AG10803 (cell line): ENCODE measurements at places on chromosomes 1 and 21.

GRCh38 chr1:36238433-36238832, 14.2 kb downstream of the THRAP3 start:
- peak; percentile 27 for DNase-seq

DNA sequence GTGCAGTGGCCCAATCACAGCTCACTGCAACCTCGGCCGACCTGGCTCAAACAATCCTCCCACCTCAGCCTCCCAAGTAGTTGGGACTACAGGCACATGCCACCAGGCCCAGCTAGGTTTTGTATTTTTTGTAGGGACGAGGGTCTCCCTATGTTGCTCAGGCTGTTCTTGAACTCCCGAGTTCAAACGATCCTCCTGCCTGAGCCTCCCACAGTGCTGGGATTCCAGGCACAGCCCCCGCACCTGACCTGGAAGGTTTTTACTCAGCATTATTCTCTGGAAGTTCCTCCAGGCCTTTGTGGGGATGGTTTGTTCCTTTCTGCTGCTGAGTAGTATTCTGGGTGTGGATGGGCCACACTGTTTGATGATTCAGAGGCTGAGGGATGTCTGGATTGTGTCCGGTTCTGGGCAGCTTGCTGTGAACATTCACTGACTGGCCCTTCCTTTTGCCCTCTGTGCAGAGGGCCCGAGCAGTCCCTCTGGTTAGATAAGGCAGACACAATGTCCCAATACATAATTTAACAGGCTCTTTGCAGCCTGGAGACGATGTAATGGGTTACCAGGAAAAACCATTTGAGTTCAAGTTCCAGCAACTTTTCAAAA, 6.0 kb upstream of the TRAPPC10 start:
- DNase-seq, result peak; percentile 93

GRCh38 chr1:198598796-198599321, 40.0 kb upstream of the PTPRC start:
- no peak for DNase-seq

DNA sequence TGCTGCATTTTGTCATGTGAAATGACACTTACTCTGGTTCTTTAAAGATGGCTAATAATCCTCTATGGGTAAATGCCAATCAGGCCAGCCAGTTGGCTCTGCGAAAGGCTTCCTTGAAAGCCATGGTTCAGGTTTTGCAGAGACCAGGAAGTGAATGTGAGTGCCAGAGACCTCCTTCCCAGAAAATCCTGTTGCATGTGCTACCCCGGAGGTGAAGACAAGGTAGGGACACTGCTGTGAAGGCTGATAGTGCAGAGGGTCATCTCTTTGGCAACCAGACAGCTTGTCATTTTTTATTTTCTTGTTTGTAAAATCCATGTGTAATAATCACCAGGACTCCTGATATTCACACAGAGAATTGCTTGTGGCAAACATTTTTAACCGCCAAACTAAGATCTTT, 18.7 kb downstream of the LRRC8D start:
- DNase-seq, result no peak

DNA sequence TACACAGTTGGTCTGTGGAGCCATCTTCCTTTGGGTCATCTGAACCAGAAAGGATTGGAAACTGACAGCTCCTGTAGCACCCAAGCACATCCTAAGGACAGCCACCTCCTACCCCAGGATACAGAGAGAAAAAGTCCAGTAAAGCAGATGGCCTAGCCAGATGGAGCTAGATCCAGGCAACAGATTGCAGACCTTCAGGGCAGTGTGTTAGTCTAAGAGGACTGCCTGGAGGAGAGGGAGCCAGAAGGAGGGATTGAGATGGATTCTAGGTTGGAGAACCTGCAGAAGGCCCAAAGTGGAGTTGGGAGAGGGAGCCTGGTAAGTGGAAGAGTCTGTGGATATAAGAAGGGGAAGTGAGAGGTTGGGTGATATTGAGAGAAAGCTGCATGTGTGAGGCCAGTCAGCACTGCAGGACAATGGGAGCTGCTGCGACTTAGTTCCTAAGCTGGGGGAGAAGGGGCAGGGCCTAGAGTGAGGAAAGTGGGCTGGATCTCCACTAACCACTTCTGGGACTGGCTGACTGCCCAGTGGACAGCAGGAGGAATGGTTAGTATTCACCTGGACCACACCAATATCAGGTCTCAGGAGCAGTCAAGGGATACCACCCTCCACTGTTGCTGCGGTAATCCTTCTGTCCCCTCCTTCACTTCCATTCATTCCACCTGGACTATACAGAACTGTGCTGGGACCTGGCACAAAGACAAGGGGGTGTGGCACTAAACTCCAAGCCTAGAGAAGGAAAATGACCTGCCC, 13.4 kb downstream of the BCAN start:
- DNase-seq, result no peak

DNA sequence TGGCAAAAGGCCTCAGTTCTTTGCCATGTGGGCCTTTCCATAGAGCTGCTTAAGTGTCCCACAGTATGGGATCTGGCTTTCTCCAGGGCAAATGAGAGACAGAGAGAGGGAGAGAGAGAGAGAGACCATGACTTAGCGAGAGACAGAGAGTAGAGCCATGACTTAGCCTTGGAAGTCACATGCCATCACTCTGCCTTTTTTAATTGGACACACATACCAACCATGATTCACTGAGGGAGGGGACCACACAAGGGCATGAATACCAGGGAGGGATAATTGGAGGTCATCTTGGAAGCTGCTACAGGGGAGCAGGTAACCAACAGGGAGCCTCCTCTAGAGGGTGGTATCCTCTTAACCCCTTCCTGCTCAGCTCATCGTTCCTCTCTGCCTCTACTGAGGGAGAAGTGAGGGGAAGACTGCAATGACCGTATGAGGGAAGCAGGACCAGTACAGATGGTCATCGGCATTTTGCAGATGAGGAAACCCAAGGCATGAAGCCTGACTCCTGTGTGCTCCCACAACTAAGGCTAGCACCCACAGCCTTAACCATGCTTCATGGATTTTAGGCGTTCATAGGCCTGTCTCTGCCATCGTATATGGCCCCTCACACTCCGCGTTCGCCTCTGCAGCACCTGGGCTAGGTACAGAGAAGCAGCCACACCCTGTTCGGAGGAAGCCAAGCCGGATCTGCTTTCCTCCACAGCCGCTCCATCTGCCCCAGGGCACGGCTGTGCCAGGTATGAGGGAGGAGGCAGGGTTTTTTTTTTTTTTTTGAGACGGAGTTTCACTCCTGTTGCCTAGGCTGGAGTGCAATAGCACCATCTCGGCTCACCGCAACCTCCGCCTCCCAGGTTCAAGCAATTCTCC, 38.6 kb downstream of the MEF2D start:
- no peak for DNase-seq

DNA sequence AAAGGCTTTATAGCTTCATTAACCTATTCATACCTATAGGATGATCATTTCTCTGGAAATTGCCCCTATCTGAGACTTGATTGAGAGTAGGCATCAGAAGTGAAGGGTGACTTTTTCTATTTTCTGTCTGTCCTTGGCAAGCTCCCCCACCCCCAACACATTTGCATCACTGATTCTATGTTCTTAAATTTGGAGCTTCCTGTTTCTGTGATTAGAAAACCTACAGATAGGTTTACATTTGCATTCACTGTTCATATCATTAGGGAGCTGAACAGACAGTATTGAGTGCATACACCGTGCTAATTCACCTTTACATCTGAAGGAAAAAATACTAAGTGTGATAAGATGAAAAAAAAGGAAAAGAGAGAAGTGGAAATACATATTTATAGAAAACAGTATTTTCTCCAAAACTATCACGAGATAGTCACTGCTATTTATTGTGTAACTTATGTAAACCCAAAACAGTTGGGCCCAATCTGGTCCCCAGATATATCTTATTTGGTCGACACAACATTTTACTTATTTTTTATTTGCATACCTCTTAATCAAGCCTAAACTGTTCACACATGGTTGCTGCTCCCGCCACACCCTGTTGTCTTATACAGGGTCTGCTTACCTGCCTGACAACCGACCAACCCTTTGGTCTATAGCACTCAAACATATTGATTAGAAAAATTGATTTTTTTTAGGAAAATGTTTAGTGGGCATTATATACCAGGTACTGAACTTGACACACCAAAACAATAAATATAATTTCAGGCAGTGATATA, 218.8 kb downstream of the NTNG1 start:
- no peak for DNase-seq

- DNase-seq, result no peak
Measured at GRCh38 chr1:12129624-12130023, 37.2 kb upstream of the TNFRSF1B start.
